ENCODE measurements at places on chromosomes 3 and 15.
A peak's percentile ranks its signal among the peaks of the same experiment; 100 is the strongest.

DNA sequence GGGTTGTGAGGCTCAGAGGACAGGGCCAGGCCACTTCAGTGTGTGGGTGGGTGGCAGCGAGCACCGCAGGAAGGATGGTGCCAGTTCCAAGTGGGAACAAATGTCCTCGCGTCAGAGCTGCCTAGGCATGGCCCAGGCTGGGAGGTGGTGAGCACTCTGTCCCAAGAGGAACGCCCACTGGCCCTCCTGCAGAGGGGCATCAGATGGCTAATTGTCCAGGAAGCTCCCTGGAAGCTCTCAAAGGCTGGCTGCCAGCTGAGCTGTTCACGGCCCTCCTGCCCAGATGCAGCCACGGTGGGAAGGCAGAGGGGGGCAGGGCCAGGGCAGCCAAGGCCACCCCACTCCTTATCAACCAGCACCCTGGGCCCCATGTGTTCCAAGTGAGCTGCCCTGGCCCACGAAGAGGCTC, 55.2 kb downstream of the IQSEC1 start:
- no peak for DNase-seq

GRCh38 chr3:128457937-128458336, 8.8 kb downstream of the DNAJB8 start:
- no peak for DNase-seq

GRCh38 chr15:45314960-45315359, 62.9 kb downstream of the SLC28A2 start:
- no peak for DNase-seq

DNA sequence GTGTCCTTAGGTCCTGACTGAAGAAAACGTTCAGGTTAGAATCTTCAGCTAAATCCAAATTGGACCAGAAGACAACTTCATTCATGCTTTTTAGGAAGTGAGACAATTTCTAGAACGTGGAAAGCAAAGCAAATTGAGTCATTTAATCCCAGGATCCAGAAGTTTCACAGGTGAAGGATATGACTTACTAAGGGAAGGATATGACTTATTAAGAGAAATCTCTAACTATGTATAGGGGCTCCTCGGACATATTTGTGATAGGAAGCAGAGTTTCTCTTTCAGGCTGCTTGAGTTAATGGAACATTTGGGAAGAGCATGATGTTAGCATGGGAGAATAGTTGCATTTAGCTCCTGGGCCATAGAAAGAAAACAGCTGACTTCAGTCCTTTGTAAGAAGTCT, 16.1 kb upstream of the PLOD2 start:
- DNase-seq, result no peak

GRCh38 chr15:67033571-67034044, 31.8 kb upstream of the SMAD3 start:
- peak; percentile 15 for DNase-seq

GRCh38 chr3:23189187-23189586, 13.9 kb upstream of the UBE2E2 start:
- no peak for DNase-seq

GRCh38 chr15:63250312-63250965, 27.0 kb upstream of the APH1B start:
- no peak for DNase-seq

DNA sequence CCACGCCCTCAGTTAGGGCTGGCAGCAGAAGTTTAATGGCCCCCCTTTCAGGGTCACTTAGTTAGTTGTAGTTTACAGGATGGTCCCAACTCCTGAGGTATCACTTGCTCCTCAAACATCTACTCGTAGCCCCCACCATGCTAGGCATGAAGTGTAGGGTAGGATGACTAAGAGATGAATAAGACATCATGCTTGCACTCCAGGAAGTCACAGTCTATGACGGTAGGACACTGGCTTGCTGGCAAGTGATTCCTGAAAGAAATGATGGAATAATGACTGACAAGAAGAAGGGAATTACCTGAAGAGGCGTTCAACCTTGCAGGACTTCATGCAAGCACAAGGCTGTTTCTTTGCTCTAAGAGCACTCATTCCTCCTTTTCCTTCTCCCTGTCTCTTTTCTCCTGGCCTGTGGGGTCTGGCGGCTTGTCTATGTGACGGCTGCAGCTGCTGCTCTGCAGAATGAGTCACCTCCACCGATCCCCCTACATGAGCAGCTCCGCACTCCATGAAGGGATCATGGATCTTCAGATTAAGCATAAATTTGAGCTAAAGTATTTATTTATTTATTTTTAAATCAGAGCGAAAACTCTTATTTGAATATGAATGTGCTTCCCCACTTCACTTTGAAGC, 82.9 kb upstream of the BOC start:
- DNase-seq, result no peak

DNA sequence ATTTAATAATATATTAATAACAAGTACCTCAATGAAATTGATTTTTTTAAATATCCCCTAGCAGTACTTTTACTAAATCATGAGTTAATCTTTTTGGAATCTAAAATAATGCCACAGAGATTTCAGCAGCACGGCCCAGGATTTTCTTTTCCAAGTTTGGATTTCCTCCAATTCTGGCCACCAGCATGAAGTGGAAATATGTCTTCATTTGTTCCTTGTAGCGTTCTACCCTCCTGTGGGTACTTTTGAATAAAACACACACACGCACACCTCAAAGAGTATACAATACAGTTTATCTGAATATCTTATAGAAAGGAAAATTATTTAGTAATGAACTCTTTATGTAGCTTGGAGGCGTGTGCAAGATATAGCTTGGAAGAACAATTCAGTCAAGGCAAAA, 125.1 kb upstream of the STT3B start:
- DNase-seq, result no peak

- DNase-seq, result no peak
Measured at GRCh38 chr3:62373215-62373614, at the start of gene FEZF2. TSS of gene FEZF2 (minus strand) at chr3:62373550. CDS start at chr3:62372868, 682 bp downstream.

- DNase-seq, result no peak
Measured at GRCh38 chr3:182309120-182309519, 484.2 kb upstream of the ATP11B start.

GRCh38 chr3:21704796-21705195, 46.2 kb downstream of the ZNF385D start:
- DNase-seq, result no peak

DNA sequence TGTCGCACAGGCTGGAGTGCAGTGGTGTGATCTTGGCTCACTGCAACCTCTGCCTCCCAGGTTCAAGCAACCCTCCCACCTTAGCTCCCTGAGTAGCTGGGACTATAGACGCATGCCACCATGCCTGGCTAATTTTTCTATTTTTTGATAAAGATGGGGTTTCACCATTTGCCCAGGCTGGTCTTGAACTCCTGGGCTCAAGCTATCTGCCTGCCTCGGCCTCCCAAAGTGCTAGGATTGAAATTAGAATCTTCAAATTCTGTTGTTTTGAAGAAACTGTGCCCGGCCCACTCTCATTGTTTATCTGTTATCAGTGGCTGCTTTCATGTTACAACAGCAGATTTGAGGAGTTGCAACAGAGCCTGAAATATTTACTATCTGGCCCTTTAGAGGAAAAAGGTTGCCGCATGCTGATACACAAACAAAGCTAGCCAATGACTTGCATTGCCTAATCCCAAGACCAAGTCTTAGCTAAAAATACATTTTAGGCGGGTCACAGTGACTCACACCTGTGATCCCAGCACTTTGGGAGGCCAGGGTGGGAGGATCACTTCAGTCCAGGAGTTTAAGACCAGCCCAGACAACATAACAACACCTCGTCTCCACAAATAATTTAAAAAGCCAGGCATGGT, 43.2 kb upstream of the PPP4R2 start:
- no peak for DNase-seq

DNA sequence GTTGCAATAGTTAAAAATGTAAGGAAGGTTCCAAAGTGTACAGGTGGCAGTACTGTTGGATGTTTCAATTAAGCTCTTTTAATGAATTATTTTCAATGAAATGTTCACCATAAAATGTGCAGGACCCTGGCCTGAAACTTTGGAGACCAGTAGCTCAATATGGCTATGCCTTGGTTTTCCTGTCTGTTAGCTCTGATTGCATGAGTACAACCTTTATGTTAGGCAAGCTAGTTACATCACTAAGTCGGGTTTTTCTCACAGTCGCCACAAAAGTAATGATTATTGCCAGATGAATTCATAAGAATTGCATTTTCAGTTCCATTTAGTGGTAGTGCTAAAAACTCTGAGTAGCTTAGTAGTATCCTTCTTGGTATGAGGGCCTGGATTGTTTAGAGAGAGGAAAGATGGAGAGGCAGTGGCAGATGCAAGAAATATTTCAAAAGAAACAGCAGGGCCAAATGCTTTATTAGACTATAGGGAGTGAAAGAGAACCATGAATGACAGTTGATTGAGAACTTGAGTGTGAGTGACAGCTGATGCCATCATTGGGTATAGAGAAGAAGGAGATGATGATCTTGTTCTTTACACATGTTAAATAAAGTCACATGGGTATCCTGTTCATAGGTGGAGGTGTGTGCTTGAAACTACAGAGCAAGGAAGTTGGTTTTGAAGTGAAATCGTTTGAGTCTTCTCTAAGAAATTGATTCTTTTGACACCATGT, 109.5 kb downstream of the AKAP13 start:
- no peak for DNase-seq

GRCh38 chr15:69098771-69099170, 61.7 kb upstream of the GLCE start:
- no peak for DNase-seq

DNA sequence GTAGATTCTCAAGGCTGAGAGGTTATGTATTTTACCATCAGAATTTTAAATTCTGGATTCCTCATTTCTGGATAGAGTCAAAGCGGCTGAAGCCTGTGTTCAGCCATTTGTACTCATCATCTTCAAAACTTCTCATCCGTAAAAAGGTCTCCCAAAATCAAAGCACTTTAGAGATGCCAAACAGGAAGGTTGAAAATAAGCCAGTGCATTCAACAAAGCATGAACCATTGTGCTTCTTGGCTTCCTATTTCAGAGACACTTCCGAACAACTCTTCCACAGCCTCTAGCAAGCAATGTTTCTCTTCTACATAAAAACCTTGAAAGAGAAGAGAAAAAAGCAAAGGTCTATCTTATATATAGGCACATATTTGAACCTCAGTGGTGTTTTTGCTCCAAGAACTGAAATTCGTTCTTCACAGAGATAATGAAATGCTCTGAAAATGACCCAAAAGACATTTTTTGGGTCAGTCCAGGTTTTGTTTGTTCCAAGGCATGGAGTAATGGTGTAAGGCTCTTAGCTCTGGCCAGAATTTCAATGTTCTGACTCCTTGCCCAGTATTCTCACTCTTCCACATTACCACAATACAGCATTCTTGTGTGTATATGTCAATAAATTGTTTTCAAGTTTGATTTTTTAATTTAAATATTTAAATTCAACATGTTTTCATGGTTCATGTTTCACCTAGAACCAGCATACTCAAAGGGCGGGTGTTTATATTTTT, 163.1 kb downstream of the STAC start:
- DNase-seq, result no peak

- DNase-seq, result no peak
Measured at GRCh38 chr3:179036226-179036625, 35.4 kb downstream of the ZMAT3 start.

DNA sequence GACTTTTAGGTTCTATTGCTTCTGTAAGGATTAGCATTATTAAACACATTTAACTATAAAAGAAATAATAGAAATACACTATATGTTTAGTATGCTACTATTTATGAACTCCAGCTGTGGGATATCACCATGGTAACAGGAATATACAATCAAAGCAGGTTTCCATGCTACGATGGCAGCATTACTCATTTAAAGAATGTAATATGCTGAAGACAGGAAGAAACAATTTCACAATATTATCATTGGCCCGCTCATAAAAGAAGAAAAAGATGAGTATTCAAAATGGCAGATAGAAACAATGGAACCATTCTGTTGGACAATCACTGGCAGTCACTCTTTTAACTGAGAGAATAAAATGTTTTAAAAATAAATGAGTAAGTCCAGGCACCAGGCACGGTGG, 153.4 kb downstream of the CBLB start:
- DNase-seq, result no peak

- DNase-seq, result no peak
Measured at GRCh38 chr3:146209371-146209770, 41.5 kb downstream of the PLSCR4 start.

DNA sequence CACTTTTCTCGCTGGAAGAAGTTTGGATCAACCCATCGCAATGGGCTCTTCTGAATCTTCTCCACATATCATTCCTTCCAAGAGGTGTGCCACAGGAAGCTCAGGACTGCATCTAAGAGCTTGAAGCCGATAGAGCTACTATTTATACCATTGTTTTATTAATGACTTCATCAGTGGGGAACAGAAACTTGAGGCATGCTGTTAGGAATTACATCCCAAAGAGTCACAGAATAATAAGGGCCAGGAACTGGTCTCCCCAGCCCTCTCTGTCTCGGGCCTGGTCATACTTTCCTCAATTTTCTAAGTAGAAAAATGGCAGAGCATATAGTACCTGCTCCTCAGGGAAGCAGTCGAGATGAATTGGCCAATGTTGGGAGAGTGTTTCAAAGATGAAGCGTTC, 16.9 kb upstream of the C15orf61 start:
- no peak for DNase-seq

- no peak for DNase-seq
Measured at GRCh38 chr15:41183581-41183980, 47.0 kb downstream of the EXD1 start.

DNA sequence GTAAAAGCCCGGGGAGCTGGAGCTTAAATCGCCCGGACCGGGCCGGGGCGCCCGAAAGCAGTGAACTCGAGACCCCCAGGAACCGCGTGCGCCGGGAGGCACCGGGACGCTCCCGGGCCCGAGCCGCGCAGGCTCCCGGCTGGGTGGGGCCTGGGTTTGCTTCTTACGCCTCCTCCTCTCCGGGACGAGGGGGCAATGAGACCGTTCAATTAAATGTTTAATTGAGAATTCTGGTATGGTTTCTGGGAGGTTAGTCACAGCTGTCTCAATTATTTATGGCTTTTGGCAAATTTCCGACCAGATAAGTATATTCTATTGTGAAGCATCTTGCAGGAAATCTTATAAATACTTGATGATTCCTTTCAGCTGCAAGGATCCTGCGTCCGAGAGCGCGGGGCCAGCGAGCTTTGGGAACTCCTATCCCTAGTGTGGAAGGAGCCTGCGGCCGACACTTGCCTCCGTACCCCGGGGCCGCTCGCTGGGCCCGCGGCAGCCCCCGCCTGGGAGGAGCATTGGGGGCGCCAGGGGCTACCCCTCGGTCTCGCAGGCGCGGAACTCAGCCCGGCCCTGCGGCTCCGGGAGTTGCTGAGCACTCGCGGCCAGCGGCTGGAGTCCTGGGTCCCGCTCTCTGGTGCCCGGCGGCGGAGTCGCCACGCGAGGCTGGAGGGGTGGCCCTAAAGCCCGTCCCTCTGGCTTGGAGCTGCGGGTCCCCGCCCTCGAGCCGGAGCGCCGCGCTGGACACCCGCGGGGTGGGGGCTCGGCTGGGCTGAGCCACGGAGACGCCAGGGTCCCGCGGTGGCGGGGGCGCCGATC, 10.3 kb downstream of the ISL2 start:
- DNase-seq, result no peak

Data from stimulated activated CD4-positive, alpha-beta T cell treated with anti-CD3 and anti-CD28 coated beads, Interleukin-1b, Interleukin-23, amount 100 ng/mL, for 4 hours (primary cell).